ENCODE measurements at places on chromosomes 6 and 20.

GRCh38 chr6:71107911-71108420 lies 151.1 kb upstream of the B3GAT2 start:
- DNase-seq, result no peak

GRCh38 chr20:25454153-25454900 lies 46.9 kb downstream of the GINS1 start:
- no peak for DNase-seq

- no peak for DNase-seq
Measured at GRCh38 chr6:43699564-43700186, 12.1 kb upstream of the MRPS18A start.

DNA sequence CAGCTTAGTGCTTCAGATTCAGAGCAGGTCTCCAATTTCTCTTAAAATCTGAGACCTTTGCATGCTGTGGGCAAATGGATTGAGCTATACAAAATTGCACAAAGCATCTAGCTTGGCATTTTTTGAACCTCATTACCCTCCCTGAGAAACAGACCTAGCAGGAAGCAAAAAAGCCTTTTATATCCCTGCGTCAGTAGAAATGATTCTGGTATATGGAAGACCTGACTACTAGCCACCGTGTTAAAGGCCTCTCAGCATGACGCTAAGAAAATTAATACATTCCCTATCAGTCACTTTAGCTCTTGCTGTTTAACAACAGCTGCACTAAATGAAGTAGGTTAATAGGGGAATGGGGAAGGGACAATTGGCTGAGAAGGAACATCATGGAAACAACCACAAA lies 110.7 kb upstream of the SMLR1 start:
- DNase-seq, result no peak

- no peak for DNase-seq
Measured at GRCh38 chr6:148304976-148305375, 37.7 kb upstream of the SASH1 start.

- peak; percentile 84 for DNase-seq
Measured at GRCh38 chr6:137823826-137824555, 43.1 kb upstream of the TNFAIP3 start.

GRCh38 chr6:52573295-52573694 lies 3.6 kb downstream of the TRAM2 start:
- DNase-seq, result no peak

DNA sequence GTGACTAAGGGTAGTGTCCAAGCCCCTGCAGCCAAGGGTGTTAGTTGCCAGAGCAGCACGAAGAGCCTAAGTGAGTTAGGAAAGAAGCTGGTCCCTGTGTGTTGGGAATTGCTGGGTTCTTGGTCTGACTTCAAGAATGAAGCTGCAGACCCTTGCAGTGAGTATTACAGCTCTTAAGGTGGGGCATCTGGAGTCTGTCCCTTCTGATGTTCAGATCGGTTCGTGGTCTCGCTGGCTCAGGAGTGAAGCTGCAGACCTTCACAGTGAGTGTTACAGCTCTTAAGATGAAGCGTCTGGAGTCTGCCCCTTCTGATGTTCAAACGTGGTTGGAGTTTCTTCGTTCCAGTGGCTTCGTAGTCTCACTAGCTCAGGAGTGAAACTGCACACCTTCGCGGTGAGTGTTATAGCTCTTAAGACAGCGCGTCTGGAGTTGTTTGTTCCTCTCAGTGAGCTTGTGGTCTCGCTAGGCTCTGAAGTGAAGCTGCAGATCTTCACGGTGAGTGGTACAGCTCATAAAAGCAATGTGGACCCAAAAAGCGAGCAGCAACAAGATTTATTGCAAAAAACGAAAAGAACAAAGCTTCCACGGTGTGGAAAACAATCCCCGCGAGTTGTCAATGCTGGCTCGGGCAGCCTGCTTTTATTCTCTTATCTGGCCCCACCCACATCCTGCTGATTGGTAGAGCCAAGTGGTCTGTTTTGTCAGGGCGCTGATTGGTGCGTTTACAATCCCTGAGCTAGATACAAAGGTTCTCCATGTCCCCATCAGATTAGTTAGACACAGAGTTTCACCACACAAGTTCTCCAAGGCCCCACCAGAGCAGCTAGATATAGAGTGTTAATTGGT lies 31.8 kb downstream of the PXDC1 start:
- DNase-seq, result no peak

DNA sequence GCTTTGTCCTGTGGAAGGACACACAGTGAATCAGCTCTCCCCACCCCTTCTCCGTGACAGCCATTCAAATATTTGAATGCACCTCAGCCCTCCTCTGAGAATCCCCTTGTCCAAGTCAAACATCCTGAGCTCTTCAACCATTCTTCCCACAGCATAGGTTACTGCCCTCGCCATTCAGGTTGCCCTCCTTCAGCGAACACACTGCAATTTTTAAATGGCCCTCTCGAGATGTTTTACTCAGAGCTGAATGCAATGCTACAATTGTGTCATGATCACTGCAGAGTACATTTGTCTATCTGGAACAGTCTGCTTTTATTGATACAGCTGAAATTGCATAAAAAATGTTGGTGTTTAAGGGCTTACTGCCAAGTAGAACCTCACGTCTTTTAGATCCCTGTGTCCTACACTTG lies 48.9 kb downstream of the SLC2A12 start:
- no peak for DNase-seq

GRCh38 chr6:57159127-57159526 lies 13.0 kb upstream of the BAG2 start:
- DNase-seq, result no peak

DNA sequence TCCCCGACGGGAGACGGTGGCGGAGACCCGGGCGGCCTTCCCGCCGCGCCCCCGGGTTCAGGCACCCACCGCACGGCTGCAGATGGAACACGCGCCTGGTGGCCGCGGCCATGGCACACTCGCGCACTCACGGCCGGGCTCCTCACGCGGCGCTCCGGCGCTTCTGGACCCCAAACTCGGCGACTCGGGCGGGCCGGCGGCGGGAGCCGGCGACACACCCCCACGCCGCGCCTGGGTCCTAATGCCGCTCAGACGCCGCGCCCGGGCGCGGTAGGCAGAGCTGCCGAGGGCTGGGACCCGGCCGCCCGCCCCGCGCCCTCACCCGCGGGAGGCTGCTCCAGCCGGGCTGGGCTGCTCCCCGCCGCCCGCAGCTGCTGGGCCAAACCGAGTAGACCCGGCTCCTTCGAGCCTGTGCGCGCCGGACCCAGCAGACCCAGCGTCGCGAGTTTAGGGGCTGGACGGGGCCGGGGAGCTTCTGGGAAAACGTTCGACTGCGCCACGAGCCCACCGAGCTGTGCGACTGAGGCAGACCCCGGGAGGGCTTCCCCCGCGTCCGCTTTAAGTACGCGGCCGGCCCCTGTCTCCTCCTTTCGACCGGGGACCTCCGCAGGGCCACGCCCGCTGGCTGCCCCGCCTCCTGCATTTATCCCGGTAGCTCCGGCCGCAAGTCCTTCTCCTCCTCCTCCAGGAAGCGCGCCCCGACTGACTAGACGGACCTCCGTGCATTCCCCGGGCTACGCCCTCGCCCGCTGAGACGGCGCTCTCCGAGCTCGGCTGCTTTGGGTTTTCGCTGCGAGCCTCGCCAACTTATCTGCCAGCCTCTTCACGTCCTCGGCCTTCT lies at the start of gene SLC4A11:
SLC4A11 (minus strand) TSS at position 165 of the 841 bp plus-strand sequence; CDS start at position 112, 53 bp downstream.
- DNase-seq, result peak; percentile 34

DNA sequence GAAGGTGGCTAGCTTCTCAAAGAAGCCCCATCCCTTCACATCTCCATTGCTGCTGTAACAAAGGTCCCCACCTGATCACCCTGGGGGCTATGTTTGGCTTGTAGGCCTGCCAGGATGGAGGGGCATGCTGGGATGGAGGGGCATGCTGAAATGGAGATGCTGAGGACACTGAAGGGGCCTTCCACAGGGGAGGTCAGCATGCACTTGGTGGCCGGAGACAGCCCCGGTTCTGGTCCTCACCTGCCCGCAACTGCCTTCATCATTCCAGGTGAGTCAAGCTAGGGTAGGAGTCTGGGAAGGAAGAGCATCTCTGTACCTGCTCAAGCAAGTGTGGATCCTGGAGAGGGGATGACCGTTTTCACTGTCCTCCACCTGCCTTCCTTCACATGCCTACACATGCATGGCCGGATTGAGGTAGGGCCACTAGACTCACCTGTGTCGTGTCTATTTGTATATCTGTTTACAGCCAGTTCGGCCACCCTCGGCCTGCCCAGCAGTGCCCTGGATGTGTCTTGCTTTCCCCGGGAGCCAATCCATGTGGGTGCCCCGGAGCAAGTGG lies 6.0 kb downstream of the L3MBTL1 start:
- DNase-seq, result no peak

DNA sequence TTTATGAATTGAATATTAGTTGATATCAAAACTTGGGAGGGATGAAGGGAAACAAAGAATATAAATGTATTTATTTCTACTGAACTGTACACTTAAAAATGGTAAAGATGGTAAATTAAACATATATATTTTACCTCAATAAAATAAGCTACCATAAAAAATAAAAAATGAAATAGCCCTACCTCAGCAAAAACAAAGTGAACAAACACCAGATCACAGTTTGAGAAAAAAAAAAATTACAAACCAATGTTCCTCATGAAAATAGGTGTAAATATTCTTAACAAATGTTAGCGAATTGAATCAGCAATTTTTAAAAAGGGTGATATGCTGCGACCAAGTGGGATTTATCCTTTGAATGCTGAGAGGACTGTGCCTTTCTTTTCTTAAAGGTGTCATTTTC lies 28.3 kb upstream of the ZNF184 start:
- DNase-seq, result no peak

- no peak for DNase-seq
Measured at GRCh38 chr6:126302191-126302590, 37.7 kb upstream of the CENPW start.

GRCh38 chr6:122713138-122713537 lies 66.4 kb upstream of the FABP7 start:
- DNase-seq, result no peak

- DNase-seq, result no peak
Measured at GRCh38 chr6:150134280-150134920, 8.4 kb upstream of the PPP1R14C start.

GRCh38 chr6:7107578-7108195 lies at the start of gene RREB1:
TSS of gene RREB1 (plus strand) at chr6:7107961. CDS start at chr6:7181912, 73,951 bp downstream.
- DNase-seq, result peak; percentile 57

DNA sequence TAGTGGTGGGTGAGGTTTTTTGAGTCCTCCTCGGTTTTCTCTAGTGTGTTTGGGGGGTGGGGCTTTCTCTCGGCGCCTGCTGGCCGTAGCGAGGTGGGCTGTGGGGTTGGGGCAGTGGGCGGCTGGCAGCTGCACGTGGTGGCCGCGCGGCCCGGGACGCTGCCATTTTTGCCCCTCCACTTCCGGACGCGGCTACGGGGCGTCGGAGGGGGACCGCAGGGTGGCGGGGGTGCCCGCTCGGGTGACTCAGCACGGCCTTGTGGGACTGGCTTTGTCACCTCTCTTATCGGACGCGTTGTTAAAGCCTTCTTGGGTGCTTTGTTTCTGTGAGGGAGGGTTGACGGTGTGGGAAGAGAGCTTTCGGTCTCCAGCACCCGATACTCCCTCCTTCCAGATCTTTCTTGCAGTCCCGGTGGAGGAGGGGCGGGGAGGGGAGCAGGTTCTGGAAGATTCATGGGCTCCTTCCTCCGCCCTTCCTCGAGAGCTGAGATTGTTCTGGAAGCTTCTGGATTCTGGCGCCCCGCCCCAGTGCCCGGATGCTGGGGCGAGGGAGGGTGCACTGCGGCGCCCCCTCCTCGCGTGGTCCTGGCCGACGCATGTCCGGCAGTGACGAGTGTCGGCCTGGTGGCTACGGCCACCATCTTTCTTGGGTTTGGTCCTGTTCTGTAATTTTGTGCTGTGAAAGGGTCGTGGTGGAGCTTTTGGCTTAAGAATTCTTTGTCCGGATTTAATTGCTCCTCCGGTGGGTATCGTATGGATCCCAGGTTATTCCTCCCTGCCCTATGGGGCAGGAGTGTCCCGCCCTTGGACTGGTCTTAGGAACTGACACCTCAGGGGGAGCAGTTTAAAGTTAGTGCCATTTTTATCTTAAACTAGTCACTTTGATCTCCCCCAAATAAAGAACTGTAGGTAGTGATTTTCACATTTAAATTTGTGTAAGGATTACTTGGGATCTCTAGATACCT lies 719 bp downstream of the HSP90AB1 start:
- DNase-seq, result peak; percentile 86

- DNase-seq, result no peak
Measured at GRCh38 chr20:45323731-45324130, 15.6 kb upstream of the MATN4 start.

GRCh38 chr20:32516583-32517517 lies 68.3 kb downstream of the NOL4L start:
- DNase-seq, result no peak

GRCh38 chr6:36336779-36337241 lies at the start of gene BNIP5:
TSS of gene BNIP5 (minus strand) at chr6:36336888. CDS start at chr6:36330690, 6,198 bp downstream.
- DNase-seq, result no peak

DNA sequence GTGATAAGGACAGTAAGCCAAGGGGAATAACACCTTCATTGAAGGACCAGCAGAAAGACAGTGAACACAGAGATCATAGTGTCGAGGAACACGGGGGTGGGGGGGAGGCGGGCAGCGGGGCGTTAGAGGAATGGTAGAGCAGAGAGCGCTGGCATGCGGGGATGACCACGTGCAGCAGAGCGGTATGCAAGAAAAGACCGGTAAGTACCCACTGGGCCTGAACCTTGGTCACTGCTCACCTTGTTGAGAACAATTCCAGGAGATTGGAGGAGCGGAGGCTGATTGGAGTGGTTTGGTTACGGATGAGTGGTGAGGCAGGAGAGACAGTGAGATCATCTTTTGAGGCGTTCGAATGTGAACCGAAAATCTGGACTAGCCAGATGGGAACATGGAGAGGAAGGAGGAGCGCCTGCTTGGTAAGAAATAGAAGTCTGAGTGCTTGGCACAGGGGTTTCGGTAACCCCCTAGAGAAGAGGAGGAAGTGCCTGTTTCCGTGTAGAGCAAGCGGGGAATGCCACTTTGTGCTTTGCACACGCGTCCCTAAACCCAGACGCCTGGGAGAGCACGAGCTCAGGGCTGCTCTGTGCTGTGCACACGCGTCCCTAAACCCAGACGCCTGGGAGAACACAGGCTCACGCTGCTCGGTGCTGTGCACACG lies 70.0 kb downstream of the FAM120B start:
- no peak for DNase-seq

DNA sequence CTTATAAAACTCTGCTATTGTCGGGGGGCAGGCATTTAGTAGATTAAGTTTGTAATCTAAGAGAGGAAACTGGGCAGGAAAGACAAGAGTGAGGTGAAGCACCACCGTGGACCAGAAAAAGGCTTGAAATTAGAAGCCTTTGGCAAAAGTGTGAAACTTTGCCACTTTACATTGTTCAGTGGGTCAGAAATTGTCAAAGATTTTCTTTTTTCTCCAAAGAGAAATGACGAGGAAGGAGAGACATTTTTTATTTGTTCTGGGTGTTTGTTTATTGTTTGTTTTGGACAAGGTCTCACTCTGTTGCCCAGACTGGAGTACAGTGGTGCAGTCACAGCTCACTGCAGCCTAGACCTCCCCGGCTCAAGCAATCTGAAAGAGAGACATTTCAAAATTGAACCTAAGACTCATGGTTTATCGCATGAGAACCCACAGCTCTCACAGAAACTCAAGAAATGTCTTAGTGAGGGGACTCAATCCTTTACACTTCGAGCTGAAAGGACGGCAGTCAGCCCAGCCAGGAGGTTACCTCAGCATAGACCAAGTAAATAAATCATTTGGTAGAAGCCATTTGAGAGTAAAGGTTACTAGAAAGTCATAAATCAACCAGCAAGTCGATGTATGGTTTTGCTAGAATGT lies 262.8 kb upstream of the TAB2 start:
- no peak for DNase-seq

Measured in T-helper 2 cell treated with Interferon-gamma antibody and Interleukin-4, amounts not matched to agents 5 μg/mL and 100 μg/mL, for 36 hours (primary cell).